ENCODE measurements at places on chromosomes 3 and 15.

GRCh38 chr3:4474683-4475490 lies 7.8 kb upstream of the SUMF1 start:
- DNase-seq = no peak

DNA sequence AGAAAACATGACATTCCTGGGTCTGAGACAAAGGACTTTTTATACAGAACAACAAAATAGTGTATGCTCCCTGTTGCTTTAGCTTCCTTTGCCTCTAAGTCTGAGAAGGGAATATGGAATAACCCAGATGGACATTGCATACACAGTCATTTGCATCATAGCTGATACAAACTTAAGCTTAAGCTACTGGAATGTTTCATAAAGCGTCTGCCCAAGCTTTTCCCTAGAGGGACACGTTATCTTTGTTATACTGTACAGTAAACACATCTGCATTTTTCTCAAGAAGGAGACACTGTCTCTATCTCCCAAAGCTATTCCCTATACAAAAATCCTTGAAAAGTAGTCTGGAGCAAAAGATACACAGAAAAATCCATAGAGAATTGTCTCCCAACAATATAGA lies 775.0 kb downstream of the DIPK2A start:
- no peak for DNase-seq

DNA sequence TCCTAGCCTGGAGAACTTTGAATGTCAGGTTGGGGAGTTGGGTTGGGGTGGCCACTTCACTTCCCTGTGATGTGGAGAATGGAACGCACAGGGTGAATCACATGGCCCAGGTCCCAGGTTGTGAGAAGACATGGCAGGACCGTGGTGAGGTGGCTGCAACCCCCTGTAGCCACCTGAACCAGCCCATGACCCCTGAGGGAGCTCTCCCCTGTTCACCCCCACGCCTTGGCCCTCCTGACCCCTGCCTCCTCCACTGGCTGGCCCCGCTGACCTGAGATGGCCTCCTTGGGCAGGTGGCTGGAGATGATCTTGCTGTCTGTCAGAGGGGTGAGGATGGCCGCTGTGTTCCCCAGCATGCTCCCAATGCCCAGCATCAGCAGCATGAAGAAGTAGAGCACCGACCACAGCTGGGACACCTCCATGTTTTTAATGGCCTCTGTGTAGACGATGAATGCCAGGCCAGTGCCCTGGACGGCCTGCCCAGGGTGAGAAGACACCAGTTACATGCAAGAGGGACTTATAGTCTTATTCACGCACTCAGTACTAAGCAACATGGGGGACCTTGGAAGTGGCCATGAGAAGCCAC lies 31.0 kb downstream of the SLC6A20 start:
- no peak for DNase-seq

GRCh38 chr3:29279286-29279685 lies 1.6 kb upstream of the RBMS3 start:
- DNase-seq = no peak

- no peak for DNase-seq
Observed at GRCh38 chr15:63994073-63994600, 52.1 kb downstream of the DAPK2 start.

- no peak for DNase-seq
Observed at GRCh38 chr3:99357131-99357530, 281.3 kb upstream of the COL8A1 start.

DNA sequence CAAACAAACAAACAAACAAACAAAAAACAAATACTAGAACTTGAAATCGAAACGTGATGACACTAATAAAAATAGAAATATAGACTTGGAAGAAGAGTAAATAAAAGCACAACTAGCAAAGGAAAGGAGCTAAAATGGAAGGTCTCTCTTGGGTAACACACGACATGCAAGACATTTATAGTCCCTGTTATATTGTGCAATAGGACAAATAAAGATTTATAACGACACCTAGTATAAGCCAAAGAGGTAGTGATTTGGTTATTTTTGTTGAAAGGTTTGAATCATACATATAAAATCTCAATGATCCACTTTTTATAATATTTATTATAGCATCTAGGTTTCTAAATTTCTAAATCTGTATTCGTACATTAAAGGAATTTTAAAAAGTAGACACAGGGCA lies 349.6 kb downstream of the CHST2 start:
- no peak for DNase-seq

GRCh38 chr3:178536211-178537079 lies at the start of gene KCNMB2:
Gene KCNMB2, plus strand, starts transcription at chr3:178536436.
- no peak for DNase-seq

GRCh38 chr3:39933986-39934693 lies 124.7 kb downstream of the MYRIP start:
- no peak for DNase-seq

GRCh38 chr3:56389183-56389830 lies 79.0 kb downstream of the ERC2 start:
- no peak for DNase-seq

DNA sequence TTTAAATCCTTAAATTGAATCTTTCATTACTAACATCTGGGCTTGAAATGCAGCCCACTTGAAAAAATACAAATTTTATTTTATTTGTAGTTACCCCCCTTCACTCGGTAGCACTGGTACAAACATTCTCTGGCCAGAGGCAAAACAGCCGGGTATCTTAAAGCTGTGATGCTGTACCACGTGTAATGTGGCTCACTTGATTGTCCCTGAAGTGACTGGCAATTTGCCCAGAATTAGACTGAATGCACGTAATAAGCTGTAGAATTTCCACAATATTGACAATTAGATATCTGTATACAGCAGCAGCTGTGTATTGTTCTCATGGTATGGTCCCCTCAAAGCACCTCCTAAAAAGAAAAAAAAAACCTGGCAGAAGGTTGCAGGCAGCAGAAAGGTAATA lies 192.8 kb upstream of the TBC1D5 start:
- DNase-seq = no peak

- DNase-seq = no peak
Observed at GRCh38 chr3:150775001-150775599, 12.1 kb upstream of the SIAH2 start.

- DNase-seq = no peak
Observed at GRCh38 chr3:116929505-116930222, 220.1 kb downstream of the TUSC7 start.

GRCh38 chr15:73870700-73871408 lies 2.5 kb upstream of the TBC1D21 start:
- DNase-seq = no peak

DNA sequence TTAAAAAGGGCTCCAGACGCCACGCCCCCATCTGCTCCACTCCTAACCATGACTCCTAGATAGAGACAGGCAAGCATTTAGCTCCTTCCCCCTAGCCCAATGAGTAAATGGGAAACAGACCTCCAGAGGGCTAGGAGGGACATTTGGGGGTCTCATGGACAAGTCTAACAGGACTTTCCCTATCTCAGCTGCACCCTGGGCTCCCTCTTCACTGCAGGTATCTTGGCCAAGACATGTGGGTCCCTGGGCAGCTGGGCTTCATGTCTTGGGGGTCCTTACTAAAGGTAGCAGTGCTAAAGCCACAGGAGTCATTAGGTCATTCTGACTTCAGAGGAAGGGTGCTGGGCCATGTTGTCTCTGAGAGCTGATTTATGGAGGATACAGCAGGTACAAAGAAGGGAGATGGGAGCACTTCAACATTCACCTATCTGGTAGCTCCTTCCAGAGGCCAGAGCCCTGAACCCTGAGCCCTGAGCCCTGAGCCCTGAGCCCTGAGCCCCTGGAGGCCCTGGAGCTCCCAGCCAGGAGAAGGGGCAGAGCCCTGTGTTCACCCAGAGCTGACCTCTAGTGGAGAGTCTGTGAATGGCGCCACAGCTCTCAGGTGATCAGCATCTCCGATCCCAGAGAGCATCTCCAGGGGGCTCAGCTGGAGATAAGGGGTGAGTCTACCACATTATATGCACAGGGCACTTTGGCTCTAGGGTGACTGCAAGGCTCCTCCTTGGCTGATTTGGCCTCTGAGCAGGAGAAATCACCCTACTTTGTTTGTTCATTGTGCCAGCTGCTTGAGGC lies 40.1 kb upstream of the EPHB1 start:
- no peak for DNase-seq

DNA sequence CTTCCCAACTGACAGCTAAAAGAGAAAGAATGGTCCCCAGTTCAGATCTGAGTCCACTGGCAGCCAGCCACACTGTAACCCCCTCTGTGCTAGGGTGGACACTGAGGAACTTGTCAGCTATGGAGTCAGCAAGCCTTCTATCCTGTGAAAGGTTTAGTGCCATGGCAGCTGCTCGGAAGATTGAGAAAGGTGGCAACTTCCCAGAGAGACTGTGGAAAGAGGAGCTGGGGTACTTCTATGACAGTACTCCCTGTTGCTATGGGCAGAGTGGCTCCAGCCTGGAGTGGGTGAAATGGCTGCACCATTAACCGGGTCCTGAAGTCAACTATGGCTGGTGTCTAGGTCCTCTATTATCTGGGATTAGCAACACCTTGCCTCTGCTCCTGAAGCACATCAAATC lies 447.2 kb downstream of the EPHB1 start:
- no peak for DNase-seq

- DNase-seq = no peak
Observed at GRCh38 chr3:52070724-52071621, 14.6 kb upstream of the DUSP7 start.

DNA sequence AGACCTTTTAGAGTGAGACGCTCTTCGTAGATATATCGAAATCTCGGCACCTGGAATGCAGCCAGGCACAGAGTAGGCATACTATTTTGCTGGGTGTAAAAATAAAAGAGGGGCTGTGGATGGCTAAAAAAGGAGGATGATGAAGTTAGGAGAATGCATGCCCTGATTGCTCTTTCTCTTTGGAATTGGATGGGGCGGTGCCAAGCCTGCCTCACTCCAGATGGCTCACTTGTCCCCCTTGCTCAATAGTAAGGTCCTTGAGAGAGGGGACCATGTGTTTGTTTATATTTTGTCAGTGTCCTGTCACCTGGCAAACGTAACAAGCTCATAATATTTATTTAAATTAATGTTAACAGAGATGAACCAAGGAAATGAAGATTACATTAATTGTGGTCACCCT lies 33.0 kb downstream of the SNRK start:
- DNase-seq = no peak

DNA sequence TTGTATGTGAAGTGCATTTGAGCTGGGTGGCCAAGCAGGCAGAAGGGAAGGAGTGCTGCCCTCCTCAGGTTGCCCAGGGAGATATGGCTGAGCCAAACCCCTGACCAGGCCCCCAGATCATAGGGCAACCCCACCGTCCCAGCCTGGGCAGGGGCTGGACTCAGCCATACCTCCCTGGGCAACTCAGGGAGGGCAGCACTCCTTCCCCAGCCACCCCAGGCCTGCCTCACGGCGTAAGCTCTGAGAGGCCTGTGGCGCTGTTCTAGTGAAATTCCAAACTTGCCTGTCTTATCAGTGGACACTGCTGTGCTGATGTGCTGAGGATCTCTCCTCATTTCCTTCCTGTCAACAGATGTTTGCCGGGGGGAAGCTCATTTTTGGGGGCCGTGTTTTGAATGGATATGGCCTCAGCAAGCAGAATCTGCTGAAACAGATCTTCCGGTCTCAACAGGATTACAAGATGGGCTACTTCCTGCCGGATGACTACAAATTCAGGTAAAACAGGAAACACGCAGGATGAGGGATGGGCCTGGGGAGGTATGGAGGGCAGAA lies 57.6 kb upstream of the FGD5 start:
- DNase-seq = no peak

DNA sequence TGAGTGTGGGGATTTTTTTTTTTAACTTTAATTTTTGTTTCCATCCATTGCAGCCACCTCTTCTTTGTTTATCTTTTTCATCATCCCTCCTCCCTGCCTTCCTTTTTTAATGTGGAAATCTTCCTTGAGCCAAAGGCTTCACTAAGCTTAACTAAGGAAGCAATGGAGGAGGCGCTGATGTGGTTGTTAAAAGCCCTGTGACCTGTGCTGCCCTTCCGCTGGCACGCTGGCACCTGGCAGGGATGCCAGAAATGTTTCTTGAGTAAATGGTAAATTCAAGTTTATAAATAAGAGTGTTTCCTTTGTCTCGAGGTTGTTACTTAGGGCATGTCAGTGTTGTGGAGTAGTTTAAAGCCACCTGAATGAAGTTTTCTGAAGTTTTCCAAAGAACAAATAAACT lies 69.4 kb downstream of the CRTC3 start:
- DNase-seq = no peak

- no peak for DNase-seq
Observed at GRCh38 chr15:39442898-39443297, 138.0 kb upstream of the THBS1 start.

DNA sequence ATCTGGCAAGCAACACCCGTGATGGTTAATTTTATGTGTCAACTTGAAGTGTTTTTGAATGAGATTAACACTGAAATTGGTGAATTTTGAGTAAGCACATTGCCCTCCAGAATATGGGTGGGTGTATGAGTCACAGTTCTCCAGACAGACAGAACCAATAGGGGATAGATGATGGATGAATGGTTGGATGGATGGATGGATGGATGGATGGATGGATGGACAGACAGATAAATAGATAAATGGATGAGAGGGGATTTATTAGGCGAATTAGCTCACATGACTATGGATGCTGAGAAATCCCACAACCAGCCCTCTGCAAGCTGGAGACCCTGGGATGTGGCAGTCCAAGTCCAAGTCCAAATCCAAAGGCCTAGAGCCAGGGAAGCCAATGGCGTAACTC lies 5.4 kb upstream of the VWA5B2 start:
- DNase-seq = no peak

DNA sequence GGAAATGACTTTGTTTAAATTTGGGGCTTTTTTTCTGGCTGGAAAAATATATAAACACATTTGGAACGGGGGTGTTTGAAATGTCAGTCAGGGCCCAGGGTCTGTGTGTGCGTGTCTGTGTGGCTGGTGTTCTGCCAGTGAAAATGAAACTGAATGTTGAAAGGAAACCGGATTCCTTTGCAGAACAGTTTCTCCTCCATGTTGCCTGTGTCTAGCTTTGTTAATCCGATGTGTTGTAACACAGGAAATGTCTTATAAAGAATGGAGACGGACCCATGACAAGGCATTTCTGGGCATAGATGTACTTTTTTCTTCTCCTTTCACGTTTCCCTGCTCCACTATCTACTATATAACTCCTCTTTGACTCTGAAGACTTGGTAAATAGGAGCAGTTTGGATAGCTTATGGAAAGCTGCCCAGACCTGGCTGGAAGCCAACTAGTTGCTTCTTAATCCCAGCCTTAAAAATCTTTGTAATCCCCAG lies 2.8 kb downstream of the SQOR start:
- no peak for DNase-seq

- no peak for DNase-seq
Observed at GRCh38 chr15:88652456-88653199, 13.8 kb downstream of the ISG20 start.

- DNase-seq = no peak
Observed at GRCh38 chr15:43094416-43095030, 11.3 kb downstream of the UBR1 start.

DNA sequence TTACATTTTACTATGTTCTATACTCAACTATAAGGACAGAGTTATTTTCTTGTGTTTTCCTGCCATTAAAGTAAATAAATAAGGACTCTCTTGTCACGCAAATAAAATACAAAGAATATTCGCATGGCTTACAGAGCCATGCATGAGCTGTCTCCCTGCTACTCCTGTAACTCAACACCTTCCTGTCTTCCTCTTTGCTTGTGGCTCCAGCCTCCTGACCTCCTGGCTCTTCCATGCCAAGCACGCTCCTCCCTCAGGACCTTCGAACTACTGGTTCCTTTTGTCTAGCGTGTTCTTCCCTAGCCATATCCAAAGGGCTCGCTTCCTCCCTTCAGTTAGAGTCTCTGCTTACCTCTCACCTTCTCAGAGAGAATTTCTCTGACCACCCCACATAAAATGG lies 124.3 kb upstream of the TMC3 start:
- DNase-seq = no peak

All from hypothalamus (tissue), 51 donors.